ENCODE measurements at places on chromosomes 4 and X. TPM values are rescaled to one million over a fixed set of nuclear protein-coding genes. Genes with fewer than 3 reads are reported as not detected.

GRCh38 chr4:179625406-179625805 lies 2183.2 kb upstream of the AGA start:
- DNase-seq = no peak

- DNase-seq = no peak
Observed at GRCh38 chr4:142407596-142407995, 438.5 kb downstream of the INPP4B start.

- DNase-seq = no peak
Observed at GRCh38 chrX:153549231-153549630, 31.8 kb downstream of the ATP2B3 start.

DNA sequence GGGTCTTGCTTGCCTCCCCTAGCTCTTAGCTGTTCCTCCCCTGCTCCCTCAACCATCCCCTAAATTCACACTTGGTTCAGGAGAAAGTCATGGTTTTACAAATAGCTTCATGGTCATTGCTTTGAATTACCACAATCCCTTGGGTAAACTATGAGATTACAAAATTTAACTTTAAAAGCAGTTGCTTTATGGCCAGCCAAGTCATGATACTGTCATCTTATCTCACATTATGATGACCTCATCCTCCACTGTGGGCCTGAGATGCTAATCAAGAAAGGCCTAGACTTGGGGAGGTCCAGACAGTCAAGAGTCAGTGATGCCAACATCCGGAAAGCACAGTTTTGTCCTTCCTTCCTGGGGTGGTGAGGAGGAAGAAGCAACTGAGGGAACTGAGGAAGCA lies 10.5 kb upstream of the FGF16 start:
- no peak for DNase-seq

GRCh38 chrX:9952300-9952699 lies 14.9 kb upstream of the CLDN34 start:
- DNase-seq = no peak

- DNase-seq = peak; percentile 50
Observed at GRCh38 chr4:123444290-123444731, 47.7 kb downstream of the SPRY1 start.

DNA sequence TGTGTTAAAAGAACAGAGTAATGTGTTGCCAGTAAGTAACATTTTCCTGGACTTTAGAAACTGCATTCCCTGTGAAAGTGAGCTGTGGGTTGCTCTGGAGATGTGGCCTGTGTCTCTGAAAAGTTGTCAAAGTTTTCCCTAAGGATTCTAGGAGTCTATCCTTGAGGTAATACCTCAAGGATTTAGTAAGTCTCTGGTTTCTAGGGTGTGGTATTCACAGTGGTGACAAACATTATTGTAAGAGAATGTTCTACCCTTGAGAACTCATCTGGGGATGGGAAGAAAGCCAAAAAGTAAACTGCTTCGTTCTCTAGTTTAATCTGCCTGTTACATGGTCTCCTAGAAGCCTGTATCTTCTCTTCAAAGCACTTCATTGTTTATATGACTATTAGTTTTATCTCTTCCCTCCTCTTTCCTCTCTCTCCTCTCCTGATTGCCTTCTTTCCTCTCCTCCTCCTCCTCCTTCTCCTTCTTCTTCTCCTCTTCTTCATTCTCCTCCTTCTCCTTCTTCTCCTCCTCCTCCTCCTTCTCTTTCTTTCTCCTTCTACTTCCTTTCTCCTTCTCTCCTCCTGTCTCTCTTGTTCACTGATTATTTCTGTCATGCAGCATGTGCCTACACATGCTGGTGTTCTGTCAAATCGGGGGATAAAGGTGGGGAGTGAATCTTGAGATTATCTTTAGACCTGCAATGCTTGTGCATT lies 321.3 kb downstream of the PTTG2 start:
- no peak for DNase-seq

The PDE6B gene
- 0.83 TPM for total RNA-seq

The ESX1 gene
- not detected for total RNA-seq

The PNPLA4 gene
- total RNA-seq = 15.6 TPM

The SERTM2 gene
- total RNA-seq = 0.05 TPM
